ENCODE measurements at places on chromosomes 6 and 20.

DNA sequence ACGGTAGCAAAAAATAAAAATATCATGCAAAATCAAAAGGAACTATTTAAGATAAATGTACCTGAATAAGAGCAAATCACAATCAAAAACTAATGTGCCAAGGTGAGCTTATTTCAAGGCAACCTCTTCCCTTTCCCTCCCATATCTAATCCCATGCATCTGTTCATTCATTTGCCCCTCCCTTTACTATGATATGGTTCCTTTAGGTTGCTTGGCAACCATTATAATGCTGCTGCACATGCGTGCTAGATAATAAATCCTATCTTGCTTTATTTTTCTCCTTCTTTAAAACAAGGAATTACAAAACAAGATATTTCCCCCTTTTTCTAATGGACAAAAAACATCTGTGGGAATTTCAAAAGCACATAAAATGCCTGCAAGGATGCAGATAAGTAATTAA is 318.2 kb upstream of the POU3F2 start:
- DNase-seq = no peak

- DNase-seq = no peak
These were observed 625.7 kb downstream of the TFAP2A start for GRCh38 chr6:9789201-9789600.

GRCh38 chr20:51384875-51385274 is 157.6 kb downstream of the NFATC2 start:
- DNase-seq = no peak

GRCh38 chr20:1490643-1491195 is 501 bp downstream of the SIRPB2 start:
- no peak for DNase-seq

DNA sequence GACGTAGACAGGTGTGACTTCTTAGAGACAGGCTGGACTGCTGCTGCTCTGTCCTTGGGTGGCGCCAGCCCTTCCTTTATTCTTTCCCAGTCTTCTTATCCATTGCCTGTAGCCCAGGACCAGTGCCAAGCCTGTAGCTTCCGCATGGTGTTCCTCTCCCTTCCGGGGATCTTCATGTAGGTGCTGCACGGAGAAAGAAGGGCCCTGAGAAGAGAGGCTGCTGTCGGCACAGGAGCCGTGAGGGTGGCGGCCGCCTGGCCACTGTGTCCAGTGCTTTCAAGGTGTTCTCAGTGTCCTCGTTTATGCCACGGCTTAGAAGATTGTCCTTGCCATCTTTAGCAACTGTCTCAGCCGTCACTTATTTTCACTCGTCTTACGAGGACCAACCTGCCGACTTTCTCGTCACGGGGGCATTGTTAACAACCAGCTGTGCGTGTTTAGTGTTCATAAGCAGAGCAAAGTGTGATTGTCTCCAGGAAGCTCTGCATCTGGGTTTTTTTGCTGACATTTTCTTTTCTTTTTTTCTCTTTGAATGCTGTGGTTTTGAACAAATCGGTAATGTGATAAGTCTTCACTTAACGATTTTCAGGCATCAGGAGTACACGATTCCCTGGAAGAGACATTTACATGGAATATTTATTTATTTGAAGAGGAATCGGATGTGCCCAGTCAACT is 61.2 kb downstream of the PPP1R14C start:
- DNase-seq = no peak

- no peak for DNase-seq
These were observed 33.9 kb upstream of the TBX18 start for GRCh38 chr6:84798257-84798656.

DNA sequence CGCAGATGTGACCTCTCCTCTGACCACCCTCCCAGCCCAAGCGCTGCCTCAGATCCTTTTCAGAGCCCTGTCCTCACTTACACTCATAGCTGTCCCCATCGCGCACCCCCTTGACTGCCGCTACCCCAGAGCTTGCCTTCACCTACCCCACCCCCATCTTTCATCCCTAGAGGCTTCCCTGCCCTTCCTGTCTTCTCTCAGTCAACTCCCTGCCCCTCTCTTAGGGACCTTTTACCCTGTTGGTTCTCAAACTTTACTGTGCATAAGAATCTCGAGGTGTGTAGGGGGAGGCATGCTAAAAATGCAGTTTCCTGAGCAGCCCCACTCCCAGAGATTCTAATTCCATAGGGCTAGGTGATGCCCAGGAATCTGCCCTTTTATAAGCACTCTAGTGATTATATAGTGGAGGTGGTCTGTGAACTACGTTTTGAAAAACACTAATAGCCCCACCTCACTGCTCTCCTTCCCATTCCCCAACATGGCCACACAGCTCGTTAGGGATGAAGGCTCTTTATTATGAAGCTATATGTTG is 725 bp downstream of the TM9SF4 start:
- DNase-seq = no peak

DNA sequence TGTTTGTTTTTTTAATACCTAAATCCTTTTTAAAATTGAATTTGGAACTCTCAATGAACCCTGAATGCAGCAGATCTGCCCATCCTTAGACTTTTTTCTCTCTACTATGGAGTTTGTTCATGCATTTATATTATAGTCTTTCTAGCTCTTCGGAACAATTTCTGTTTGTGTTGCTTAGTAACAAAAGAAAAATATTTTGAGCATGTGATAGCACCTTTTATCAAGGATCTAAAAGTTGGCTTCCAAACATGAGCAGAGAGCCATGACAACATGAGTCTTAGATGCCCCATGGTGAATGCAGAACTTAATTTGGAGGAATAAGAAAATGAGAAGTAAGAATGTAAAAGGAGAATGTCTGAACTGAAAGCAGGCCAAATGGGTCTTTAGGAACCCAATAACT is 133.7 kb downstream of the EDN1 start:
- DNase-seq = no peak

GRCh38 chr6:45818655-45819054 is 197.0 kb downstream of the CLIC5 start:
- DNase-seq = no peak

- DNase-seq = no peak
These were observed 102.4 kb upstream of the SPTLC3 start for GRCh38 chr20:12906361-12906760.

DNA sequence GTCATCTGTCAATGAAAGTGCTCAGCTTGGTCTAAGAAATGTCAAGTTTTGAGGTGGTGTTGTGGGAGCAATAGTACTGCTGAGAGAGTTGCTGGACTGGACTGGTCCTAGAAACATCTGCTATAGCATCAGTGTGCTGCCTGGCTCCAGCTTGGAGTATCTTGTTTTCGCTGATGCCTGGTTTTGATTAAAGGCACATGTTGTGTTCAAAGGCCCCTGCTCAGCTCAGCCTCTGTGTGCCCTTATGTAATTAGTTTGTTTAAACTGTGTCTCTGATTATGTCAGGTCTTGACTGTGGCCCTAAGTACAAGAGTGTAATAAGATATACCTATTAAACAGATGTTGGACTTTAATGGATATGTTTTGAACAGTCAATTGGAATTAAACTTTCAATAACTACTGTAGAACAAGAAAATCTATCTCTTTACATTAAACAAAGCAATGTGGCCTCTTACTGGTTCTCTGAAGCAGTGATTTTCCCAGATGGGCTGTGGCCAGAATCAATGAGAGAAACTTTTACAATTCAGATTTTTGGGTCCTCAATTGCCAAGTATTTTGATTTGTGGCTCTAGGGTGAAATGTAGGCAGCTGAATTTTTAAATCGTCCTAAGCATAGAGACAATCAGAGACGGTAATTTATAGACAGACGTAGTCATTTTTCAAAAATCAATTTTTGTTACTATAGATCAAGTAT is 668.2 kb downstream of the DHX35 start:
- DNase-seq = no peak

DNA sequence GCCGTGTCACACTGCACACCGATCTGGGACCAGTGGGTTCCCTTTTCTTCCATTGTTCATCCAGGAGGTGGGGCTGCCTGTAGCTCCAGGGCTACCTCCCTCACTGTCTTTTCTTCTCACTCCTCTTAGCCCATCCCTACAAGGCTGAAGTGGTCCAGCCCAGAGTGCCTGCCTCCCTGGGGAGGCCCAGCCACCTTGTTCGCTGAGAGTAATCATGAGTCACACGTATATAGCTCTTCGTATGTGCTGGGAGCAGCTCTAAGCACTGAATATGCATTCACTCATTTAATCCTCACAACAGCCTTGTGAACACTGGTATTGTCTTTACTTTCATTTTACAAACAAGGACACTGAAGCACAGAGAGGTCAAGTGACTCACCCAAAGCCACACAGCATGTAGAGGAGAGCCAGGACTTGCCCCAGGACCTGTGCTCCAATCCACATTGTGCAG is 14.7 kb upstream of the CCDC167 start:
- no peak for DNase-seq
